Lower leg skin (tissue), 4 donors: ENCODE measurements at places on chromosomes 11 and 22.

GRCh38 chr11:127073621-127074020, 73.1 kb upstream of the KIRREL3 start:
- DNase-seq: no peak

GRCh38 chr11:123796226-123796625, 9.9 kb downstream of the OR6M1 start:
- no peak for DNase-seq

GRCh38 chr11:123451183-123451781, 21.2 kb downstream of the GRAMD1B start:
- no peak for DNase-seq

GRCh38 chr11:90668502-90668901, 445.7 kb upstream of the CHORDC1 start:
- DNase-seq: no peak

GRCh38 chr11:109371444-109372176, 50.4 kb upstream of the C11orf87 start:
- DNase-seq: no peak

- DNase-seq: no peak
Measured at GRCh38 chr11:119100246-119100970, 1.2 kb downstream of the DPAGT1 start.

DNA sequence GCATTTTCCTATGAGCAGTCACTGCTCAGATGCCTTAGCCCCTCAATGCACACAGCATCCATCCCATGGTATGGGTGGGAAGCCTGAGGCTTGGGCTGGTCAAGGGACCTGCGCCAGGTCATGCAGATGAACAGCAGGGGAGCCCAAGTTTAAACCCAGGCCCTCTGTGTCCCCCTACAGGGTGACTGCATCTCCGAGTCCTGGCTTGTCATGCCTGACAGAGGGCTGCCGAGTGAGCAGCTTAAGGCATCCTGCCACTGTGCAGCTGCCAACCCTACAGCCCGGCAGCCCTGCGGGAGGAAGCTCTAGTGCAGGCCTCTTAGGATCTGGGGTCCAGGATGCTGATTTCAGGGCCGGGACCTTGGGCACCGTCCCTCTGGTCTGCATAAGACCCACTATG, 10.0 kb downstream of the IL2RB start:
- no peak for DNase-seq
